ENCODE measurements at places on chromosomes 1 and 21.

GRCh38 chr1:39683591-39684312, 7.5 kb downstream of the HPCAL4 start:
- no peak for DNase-seq

GRCh38 chr1:157431751-157432150, 120.6 kb downstream of the FCRL5 start:
- DNase-seq: no peak

DNA sequence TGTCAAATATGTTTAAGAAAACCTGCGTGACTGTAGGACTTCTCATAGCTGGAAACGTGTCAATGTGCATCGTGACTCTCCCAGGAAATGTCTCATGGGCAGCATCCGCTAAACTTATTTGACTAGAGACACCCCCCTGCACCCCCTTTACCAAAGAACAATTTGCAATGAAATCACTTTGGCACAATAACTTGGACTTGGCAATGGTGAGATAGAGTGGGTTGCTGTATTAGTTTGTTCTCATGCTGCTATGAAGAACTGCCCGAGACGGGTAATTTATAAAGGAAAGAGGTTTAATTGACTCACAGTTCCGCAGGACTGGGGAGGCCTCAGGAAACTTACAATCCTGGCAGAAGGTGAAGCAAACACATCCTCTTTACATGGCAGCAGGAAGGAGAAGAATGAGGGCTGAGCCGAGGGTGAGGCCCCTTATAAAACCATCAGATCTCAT, 13.8 kb downstream of the CLDN14 start:
- no peak for DNase-seq

- DNase-seq: no peak
These were observed 21.8 kb downstream of the MFSD2A start for GRCh38 chr1:39976732-39977131.

DNA sequence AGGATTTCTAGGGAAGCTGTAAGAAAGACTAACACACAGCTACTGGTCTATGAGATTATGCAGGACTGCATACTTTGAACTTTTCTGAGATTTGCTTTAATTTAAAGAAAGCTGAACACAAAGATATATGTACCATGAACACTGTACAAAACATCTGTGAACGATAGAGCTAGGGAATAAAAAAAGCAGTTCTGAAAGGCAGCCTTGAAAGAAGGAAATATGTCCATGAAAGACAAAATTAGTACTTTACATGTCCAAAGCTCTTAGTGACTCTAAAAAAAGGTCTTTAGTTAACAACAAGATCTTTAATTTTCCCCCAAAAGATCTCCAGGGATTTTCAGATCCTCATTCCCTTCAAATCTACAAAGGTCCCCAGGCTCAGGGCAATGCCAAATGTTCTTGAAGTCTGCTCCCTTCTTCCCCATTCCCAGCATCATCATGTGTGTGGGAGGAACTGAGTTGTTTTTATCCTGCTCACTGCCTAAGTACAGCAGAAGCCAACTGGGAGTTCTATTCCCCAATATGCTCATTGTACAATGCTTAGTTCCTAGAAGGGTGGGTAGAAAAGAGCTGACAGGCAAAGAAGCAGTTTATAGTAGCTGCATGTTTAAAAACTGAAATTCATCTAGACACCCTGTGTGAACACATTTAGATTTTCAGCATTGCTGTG, 60.1 kb upstream of the PTCH2 start:
- no peak for DNase-seq

DNA sequence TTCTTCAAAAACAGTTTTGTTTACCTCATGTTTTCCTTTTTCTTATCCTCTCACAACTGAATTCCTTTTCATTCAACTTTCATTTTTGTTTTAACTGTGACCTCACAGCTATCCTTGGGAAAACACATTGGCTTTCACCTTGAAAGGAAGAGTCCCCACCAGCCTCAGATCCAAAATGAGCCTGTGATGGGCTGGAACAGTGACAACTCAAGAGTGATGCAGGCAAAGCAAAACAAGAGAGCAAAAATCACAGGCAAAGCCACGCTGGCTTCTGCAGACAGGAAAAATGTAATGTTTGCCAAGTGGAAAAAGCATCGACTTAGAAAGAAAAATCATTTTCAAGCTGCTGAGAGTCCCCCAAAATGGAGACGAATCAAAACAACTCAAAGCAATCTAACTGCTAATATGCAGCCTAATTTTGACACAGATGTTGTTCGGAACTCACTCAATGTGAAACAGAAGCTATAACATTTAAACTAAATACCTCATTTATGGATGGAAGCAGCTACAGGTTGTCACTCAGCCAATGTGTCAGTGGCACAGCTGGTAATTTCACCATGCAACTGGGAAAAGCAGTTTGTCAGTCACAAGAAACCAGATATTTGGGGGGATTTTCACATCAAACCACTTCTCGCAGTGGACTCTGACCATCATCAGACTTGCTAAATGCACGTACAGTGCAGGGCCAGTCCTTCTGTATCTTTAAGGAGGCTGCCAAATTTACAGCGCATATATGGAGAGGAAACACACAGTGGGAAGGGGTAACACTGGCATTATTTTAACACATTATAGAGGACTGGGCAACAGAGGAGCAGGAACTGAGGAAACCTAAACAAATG, 50.7 kb downstream of the ALG14 start:
- DNase-seq: no peak

- DNase-seq: no peak
These were observed 2.2 kb downstream of the GPR153 start for GRCh38 chr1:6258675-6259074.

DNA sequence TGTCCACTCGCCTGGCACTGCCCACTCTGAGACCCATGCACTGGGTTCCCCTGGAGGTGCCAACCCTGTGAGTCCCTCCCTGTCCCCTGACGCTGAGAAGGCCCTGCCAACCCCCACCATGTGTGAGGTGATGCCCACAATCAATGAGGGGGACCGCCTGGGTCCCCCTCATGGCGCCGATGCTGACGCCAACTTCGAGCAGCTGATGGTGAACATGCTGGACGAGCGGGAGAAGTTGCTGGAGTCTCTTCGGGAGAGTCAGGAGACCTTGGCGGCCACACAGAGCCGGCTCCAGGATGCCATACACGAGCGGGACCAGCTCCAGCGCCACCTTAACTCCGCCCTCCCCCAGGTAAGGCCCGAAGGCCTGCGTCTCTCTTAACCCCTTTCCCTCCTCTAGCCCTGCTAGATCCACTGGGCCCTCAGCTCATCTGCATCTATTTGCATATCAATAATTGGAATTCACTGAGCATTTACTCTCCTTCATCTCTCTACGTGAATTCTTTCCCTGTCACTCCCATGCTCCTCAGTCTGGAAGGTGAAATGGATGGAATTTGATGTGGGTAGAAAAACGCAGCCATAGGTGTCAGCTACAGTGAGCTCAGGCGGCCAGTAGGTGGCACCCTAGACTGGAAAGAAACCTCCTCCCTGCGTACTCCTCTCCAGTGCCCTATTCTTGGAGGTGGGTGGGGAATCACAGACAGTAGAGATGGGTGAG, 12.8 kb downstream of the PPFIA4 start:
- DNase-seq: peak; percentile 84

GRCh38 chr1:31954607-31955283, 16.6 kb upstream of the PTP4A2 start:
- DNase-seq: no peak
